ENCODE measurements at places on chromosomes 12 and 14. TPM values are rescaled to one million over a fixed set of nuclear protein-coding genes. Genes with fewer than 3 reads are reported as not detected.
A peak's percentile ranks its signal among the peaks of the same experiment; 100 is the strongest.

DNA sequence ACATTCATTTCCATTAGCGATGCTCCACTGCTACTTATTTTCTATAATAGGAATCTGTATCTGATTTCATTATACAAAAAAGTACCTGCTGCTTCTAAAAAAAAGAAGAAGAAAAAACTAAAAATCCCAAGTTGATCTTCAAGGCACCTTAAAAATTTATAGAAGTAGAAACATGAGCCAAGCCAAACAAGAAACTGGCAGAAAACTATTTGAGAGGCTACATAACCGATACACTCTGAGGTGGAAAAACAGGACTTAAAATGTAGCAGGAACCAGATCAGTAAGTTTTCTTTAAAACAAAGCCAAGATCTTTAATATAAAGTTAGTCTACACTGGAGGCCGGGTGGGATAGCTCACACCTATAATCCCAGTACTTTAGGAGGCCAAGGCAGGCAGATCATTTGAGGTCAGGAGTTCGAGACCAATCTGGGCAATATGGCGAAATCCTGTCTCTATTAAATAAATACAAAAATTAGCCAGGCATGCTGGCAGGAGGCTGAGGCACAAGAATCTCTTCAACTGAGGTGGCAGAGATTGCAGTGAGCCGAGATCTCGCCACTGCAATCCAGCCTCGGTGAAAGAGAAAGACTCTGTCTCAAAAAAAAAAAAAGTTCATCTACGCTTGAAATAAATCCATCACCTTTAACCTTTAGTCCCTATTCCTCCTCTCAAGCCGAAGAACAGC lies 278.6 kb downstream of the MED13L start:
- no peak overlapping the region for H3K27ac ChIP-seq
- H3K36me3 ChIP-seq, result peaks cover 37% of the 10 kb centered on the region
- H3K4me1 ChIP-seq, result peaks cover 3% of the 10 kb centered on the region
- DNase-seq, result no peak

DNA sequence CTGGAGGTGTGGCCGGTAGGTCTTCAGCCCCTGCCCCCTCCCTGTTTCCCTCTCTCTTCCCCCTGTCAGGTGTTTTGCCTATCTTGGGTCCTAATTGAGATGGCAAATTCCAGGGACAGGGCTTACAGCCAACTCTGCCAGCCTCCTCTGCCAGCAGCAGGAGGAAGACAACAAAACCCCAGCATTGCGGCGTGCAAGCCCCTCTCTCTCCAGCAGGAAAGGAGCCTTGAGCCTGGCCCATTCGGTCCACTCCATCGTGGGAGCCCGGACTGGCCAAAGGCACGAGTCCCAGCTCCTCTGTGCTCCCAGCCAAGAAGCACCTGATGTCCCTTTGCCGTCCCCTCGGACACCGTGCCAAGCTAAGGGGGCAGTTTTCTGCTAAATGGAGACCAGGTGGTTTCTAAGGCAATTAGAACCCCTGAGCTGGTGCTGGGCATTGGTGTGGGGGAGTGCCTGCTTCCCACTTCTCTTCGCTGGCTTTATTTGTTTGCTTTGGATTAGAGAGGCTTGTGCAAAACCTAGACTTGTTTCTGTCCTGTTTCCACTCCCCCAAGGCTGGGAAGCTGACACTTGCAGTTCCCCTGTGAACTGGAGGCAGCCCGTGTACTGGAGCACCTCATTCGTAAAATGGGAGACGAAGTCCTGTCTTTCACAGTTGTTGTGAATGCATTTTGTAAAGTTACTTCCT lies 57.1 kb upstream of the LHX5 start:
- H3K4me3 ChIP-seq, result no peak overlapping the region
- no peak overlapping the region for H3K27ac ChIP-seq
- no peaks in the 10 kb centered on the region for H3K27me3 ChIP-seq
- no peak for DNase-seq
- H3K36me3 ChIP-seq, result no peaks in the 10 kb centered on the region
- H3K4me1 ChIP-seq, result no peaks in the 10 kb centered on the region

GRCh38 chr14:72599579-72600470 lies 294.1 kb downstream of the DPF3 start:
- H3K27me3 ChIP-seq, result no peaks in the 10 kb centered on the region
- no peaks in the 10 kb centered on the region for H3K36me3 ChIP-seq
- no peak overlapping the region for H3K27ac ChIP-seq
- no peaks in the 10 kb centered on the region for H3K4me1 ChIP-seq
- DNase-seq, result no peak
- no peak overlapping the region for H3K4me3 ChIP-seq

DNA sequence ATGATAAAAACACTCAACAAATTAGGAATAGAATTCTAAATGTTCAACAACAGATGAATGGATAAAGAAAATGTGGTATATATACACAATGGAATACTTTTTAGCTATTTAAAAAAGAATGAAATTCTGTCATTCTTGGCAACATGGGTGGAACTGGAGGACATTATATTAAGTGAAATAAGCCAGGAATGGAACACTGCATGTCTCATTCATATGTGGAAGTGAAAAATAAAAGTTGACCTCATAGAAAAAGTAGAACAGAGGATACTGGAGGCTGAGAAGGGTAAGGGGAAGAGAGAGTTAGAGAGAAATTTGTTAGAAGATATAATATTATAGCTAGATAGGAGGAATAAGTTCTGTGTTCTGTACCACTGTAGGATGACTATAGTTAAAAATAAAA lies 35.8 kb upstream of the ZFP36L1 start:
- H3K4me3 ChIP-seq, result no peak overlapping the region
- H3K36me3 ChIP-seq, result no peaks in the 10 kb centered on the region
- DNase-seq, result no peak
- peaks cover 27% of the 10 kb centered on the region for H3K4me1 ChIP-seq
- H3K27me3 ChIP-seq, result no peaks in the 10 kb centered on the region

The THAP2 gene
- 2.5 TPM for polyA plus RNA-seq

GRCh38 chr14:27384124-27384523 lies 786.3 kb upstream of the NOVA1 start:
- H3K36me3 ChIP-seq, result no peaks in the 10 kb centered on the region
- no peaks in the 10 kb centered on the region for H3K4me1 ChIP-seq

The TAS2R46 gene
- not detected for polyA plus RNA-seq

GRCh38 chr14:34536951-34537676 lies 2.4 kb downstream of the EAPP start:
- no peaks in the 10 kb centered on the region for H3K27me3 ChIP-seq
- peaks cover 18% of the 10 kb centered on the region for H3K36me3 ChIP-seq
- H3K4me1 ChIP-seq, result peaks cover 18% of the 10 kb centered on the region

DNA sequence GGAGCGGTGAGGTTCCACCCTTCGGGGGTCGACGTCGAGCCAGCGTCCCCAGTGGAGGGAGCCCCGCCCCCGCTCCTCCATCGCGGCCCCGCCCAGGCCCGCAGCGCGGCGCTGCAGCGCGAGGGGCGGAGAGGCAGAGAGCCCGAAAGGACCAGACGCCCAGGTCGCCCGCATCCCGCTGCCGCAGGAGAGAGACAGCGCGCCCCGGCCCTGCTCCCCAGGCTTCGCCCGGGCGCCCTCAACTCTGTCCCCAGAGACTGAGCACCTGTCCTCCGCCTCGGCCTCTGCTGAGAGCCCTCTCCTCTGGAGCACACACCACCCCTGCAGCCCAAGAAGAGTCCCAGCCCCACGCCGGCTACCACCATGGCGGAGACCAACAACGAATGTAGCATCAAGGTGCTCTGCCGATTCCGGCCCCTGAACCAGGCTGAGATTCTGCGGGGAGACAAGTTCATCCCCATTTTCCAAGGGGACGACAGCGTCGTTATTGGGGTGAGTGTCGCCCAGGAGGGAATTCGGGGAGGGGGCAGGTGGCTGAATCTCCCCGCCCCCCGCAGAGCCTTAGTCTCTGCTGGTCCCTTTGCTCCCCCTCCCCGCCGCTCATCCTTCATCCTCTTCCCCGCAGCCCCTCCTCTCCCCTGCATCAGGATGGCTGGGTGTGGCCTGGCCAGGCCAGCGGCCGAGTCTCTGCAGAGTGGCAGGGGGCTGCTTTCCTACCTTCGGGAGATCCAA lies at the start of gene KIF5A:
Gene KIF5A (plus strand): TSS at position 136 of the 732 bp plus-strand sequence. CDS start 228 bp downstream, at position 364.
- H3K4me1 ChIP-seq, result peaks cover 6% of the 10 kb centered on the region
- no peaks in the 10 kb centered on the region for H3K36me3 ChIP-seq
- H3K27ac ChIP-seq, result no peak within 1 kb of the TSS
- peak; percentile 63 for DNase-seq
- H3K27me3 ChIP-seq, result peaks cover 12% of the 10 kb centered on the region
- peak within 1 kb of the TSS; percentile 26 for H3K4me3 ChIP-seq

The TMEM253 gene
- not detected for polyA plus RNA-seq

DNA sequence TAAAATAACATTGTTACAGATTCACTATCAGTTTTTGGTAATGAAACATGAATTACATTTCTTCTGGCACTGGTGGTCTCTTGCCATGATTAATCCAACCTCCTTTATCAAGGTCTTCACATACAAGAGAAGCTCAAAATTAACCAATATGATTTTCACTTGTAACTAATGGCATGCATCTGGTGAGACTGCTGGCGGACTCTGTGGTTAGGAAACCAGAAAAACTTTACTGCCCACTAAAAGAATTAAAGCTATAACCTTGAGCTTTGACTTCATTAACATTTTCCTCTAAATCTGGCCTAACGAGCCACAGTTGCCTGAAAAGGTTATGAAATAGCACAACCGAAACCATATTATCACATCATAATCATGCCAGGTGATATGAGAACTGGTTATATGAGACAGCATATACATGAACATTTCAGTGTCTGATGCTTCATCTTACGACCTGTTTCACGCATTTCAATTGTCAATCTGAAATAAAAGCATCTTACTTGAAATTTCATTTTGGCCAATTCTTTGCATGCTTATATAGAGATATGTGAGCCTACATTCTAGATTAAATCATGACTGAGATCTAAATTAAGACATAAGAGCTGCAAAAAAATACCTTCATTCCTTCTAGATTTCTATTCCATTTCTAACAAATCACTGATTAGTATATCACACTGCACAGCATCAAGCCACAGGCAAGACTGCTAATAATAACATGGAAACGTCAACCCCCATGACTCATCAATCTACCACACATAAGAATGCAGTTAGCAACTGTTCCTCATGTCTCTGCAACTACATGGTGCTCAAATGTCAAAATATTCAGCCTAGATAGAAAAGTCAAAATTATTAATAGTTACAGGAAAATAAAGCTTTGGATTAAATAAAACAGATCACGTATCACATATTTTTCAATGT lies 89.3 kb downstream of the OSBPL8 start:
- H3K4me3 ChIP-seq, result no peak overlapping the region
- no peak for DNase-seq
- H3K27ac ChIP-seq, result no peak overlapping the region
- H3K36me3 ChIP-seq, result no peaks in the 10 kb centered on the region
- no peaks in the 10 kb centered on the region for H3K4me1 ChIP-seq

GRCh38 chr12:124919521-124920352 lies 5.3 kb upstream of the UBC start:
- H3K4me3 ChIP-seq, result no peak overlapping the region
- peak overlapping the region; percentile 81 for H3K27ac ChIP-seq
- H3K4me1 ChIP-seq, result peaks cover 3% of the 10 kb centered on the region
- H3K27me3 ChIP-seq, result no peaks in the 10 kb centered on the region

DNA sequence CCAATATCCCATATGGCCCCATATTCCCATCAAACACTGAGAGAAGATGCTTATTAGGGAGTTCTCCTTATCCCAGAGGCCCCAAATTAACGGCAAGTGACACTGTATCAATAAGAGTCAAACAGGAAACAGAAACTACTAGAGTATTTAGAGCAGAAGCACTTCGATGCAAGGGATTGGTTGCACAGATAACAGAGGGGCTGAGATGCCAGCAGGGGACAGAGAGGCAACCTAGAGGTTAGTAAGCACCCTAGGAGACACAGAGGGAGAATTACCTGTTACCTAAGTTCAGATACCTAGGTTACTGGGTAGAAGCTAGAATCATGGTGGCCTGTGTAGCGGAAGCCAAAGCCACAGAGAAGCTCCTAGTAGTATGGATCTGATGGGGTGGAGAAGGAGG lies 2.9 kb downstream of the HEBP1 start:
- H3K36me3 ChIP-seq, result no peaks in the 10 kb centered on the region
- H3K4me3 ChIP-seq, result no peak overlapping the region
- H3K4me1 ChIP-seq, result peaks cover 10% of the 10 kb centered on the region
- peak; percentile 49 for DNase-seq
- no peaks in the 10 kb centered on the region for H3K27me3 ChIP-seq

The SERPINA9 gene
- not detected for polyA plus RNA-seq

The KRT5 gene
- polyA plus RNA-seq, result not detected

The OR4K13 gene
- not detected for polyA plus RNA-seq

GRCh38 chr12:104974626-104975290 lies 11.4 kb upstream of the NOPCHAP1 start:
- no peaks in the 10 kb centered on the region for H3K36me3 ChIP-seq
- DNase-seq, result no peak
- H3K4me3 ChIP-seq, result no peak overlapping the region
- no peaks in the 10 kb centered on the region for H3K27me3 ChIP-seq

DNA sequence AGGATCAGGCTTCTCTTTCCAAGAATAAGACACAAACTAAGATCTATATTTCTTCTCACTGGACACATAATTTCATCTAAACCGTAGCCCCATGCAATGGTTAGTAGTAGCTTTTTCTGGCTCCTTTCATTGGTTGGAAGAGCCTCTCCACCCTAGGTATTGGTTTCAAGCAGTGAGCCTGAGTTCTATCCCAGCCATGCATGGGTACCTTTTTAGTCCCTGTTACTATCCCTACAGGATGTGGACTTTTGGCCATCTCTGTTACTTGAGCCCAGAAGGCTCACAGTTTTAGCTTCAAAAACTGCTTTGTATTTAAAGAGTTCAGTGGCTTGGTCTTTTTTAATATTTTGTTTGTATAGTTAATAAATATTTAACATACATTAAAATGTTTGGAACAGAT lies 16.1 kb downstream of the PPM1A start:
- H3K4me1 ChIP-seq, result peaks cover 5% of the 10 kb centered on the region
- DNase-seq, result no peak
- H3K36me3 ChIP-seq, result no peaks in the 10 kb centered on the region

The TAMALIN gene
- polyA plus RNA-seq, result 3.1 TPM

The IL23A gene
- 0.22 TPM for polyA plus RNA-seq

DNA sequence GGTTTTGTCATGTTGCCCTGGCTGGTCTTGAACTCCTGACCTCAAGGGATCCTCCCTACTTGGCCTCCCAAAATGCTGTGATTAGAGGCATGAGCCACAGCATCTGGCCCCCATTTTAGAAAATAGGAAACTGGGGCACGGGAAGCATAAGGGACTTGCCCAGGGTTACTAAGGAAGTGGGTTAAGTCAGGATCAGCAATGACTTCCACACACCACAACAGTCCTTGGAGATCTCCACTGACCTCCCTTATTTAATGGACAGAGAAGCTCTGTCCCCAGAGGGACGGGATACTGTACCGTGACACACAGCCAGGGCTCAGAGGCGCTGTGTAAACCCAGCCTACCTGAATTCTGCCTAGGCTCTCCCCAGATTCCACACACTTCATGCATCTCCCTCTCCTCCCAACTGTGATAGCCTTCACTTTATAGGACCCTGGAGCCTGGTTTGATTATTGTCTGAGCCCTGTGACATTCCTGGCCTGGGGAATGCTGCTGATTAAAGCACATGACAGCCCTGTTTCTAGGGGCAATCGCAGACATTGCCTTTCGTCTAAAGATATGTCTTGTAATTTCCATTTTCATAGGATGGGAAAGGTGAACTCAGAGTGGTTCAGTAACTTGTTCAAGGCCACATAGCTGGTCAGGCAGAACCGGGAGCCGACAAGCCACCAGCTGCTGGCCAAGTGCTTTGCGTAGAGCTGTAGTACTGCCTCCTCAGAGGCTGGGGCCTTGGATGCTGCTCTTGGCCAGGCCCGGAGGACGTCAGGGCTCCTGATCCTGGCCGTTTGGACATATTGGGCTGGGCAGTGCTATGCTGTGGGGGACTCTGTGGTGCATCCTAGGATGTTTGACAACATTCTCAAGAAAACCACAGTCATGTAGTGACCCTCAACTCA lies 20.8 kb downstream of the SERPINA1 start:
- H3K27ac ChIP-seq, result no peak overlapping the region
- no peaks in the 10 kb centered on the region for H3K27me3 ChIP-seq
- no peaks in the 10 kb centered on the region for H3K4me1 ChIP-seq
- H3K4me3 ChIP-seq, result no peak overlapping the region
- DNase-seq, result no peak

- H3K4me3 ChIP-seq, result no peak overlapping the region
- no peaks in the 10 kb centered on the region for H3K36me3 ChIP-seq
Measured at GRCh38 chr14:90381011-90381786, 15.6 kb upstream of the CALM1 start.

The ERBB3 gene
- 32.4 TPM for polyA plus RNA-seq
